ENCODE measurements at places on chromosomes 11 and 22. TPM values are rescaled to one million over a fixed set of nuclear protein-coding genes. Genes with fewer than 3 reads are reported as not detected.

DNA sequence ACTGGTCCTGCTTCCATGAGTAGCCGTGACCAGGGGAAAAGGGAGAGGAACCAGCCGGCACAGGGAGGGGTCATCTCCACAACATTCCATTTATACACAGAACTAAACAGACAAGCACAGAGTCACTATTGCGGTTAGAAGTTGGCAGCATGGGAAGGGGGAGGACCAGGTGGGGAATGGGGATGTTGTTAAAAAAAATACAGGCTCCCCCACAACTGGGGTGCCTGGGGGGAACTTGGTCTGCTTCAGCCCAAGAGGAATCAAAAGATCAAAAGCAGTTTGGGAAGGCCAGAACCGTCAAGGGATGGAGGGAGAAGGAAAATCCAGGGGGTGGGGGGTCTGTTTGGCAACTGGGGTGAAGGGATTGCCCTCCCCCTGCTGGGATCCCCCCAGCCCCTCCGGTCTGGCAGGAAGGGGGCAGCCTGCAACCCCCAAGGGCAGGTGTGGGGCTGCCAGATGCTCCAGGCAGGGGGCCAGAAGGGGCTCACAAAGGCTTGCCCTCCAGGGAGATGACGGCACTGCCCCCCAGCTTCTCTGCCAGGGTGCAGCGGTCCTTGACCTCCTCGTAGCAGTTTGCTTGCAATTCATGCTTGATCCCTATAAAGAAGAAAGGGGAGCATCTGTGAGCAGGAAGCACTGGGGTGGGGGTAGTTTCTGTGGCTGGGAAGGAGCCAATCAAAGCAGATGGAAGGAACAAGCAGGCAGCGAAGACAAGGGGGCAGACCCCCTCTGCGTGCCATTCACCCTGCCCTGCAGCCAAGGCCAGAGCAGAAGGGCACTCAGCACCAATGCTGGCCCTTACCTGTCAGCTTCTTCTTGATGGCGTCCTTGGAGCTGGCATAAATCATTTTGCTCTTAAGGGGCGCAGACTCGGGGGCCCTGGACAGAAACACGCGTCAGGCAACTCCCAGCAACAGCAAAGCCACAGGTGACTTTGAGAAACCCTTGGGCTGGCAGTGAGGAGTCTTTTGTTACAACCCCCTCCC, 2.8 kb downstream of the CFL1 start:
- no peak overlapping the region for H3K27ac ChIP-seq
- H3K27me3 ChIP-seq = no peaks in the 10 kb centered on the region
- H3K4me1 ChIP-seq = peaks cover 29% of the 10 kb centered on the region
- H3K4me3 ChIP-seq = no peak overlapping the region
- no peak for DNase-seq

The KLHL35 gene
- total RNA-seq = 1.2 TPM

DNA sequence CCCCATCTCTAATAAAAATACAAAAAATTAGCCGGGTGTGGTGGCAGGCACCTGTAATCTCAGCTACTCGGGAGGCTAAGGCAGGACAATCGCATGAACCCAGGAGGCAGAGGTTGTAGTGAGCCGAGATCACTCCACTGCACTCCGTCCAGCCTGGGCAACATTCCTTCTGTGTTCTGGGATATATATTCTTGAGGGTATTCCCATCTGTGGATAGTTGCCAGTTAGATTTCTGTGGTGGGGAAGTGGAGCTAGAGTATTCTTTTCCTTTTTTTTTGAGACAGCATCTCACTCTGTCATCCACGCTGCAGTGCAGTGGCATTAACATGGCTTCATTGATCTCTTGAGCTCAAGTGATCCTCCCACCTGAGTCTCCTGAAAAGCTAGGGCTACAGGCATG, 9.1 kb upstream of the ZNF74 start:
- H3K27me3 ChIP-seq = peaks cover 9% of the 10 kb centered on the region
- H3K4me1 ChIP-seq = no peaks in the 10 kb centered on the region
- no peak overlapping the region for H3K4me3 ChIP-seq
- DNase-seq = no peak
- H3K27ac ChIP-seq = no peak overlapping the region
- no peaks in the 10 kb centered on the region for H3K36me3 ChIP-seq

DNA sequence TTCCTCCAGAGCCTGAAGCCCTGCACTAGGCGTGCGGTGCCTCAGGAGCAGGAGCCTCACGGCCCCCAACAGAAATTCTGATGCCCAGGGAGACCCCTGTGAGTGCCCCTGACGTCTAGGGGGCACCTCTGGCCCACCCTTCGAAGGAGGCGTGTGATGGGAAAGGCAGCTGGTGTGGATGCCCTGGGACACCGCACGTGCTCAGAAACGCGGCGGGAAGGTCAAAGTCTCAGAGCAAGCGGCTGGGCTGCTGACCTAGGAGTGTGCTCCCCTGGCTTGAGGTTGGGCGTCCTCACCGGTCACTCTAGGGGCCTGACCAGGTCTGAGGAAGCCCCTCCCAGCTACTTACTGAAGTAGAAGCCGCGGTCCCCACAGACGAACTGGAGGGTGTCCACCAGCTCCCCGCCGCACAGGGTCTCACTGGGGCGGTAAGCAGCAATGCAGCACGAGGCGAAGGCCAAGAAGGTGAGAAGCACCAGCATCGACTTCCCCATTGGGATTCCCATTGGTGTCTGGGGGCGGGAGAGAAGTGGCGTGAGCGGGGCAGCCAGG, 4.1 kb downstream of the IGF2 start:
- H3K27ac ChIP-seq = no peak overlapping the region
- peaks cover 5% of the 10 kb centered on the region for H3K27me3 ChIP-seq
- H3K4me1 ChIP-seq = peaks cover 3% of the 10 kb centered on the region
- no peaks in the 10 kb centered on the region for H3K36me3 ChIP-seq
- H3K4me3 ChIP-seq = no peak overlapping the region
- no peak for DNase-seq

DNA sequence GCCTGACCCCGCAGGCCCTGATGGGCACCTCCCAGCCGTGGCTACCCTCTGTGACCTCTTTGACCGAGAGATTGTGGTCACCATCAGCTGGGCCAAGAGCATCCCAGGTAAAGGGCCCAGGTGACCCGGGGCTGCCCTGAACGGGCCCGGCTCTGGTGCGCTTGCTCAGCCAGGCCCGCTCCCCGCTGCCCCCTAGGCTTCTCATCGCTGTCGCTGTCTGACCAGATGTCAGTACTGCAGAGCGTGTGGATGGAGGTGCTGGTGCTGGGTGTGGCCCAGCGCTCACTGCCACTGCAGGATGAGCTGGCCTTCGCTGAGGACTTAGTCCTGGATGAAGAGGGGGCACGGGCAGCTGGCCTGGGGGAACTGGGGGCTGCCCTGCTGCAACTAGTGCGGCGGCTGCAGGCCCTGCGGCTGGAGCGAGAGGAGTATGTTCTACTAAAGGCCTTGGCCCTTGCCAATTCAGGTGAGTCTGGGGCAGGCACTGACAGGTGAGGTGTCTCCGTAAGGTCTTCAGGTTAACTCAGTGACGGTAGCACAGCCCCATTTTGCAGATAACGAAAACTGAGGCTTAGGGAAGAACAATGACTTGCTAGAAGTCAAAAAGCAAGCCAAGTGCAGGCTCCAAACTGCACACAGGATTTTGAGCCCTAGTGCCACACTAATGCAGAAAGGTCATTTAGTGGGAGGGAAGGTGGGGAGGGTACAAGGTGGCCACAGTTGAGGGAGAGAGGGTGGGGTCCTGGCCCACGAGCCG, 2.4 kb downstream of the TRMT112 start:
- peaks cover 2% of the 10 kb centered on the region for H3K36me3 ChIP-seq
- no peak overlapping the region for H3K27ac ChIP-seq
- H3K4me3 ChIP-seq = no peak overlapping the region
- DNase-seq = no peak

GRCh38 chr11:22670830-22671229, 4.4 kb downstream of the GAS2 start:
- DNase-seq = peak; percentile 44
- no peak overlapping the region for H3K27ac ChIP-seq
- H3K36me3 ChIP-seq = no peaks in the 10 kb centered on the region
- H3K27me3 ChIP-seq = peaks cover 70% of the 10 kb centered on the region
- H3K4me1 ChIP-seq = peaks cover 2% of the 10 kb centered on the region
- no peak overlapping the region for H3K4me3 ChIP-seq

- H3K4me3 ChIP-seq = no peak overlapping the region
- no peak overlapping the region for H3K27ac ChIP-seq
- no peaks in the 10 kb centered on the region for H3K36me3 ChIP-seq
Observed at GRCh38 chr11:78856211-78856610, 281.5 kb upstream of the NARS2 start.

DNA sequence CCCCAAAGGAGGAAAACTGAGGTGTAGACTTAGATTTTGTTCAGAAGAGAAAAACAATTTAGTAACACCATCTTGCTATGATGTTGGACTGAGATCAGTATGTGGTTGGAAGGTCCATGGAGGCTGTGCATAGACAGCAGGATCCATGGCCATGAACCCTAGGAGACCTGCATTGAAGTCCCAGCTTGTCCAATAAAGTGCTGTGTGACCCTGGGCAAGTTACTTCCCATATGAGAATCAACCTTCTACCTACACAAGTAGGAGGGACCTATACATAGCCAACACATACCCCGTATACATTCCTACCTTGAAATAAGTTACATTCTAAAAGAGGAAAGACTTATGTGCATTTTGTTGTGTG, 27.3 kb upstream of the ZNRF3 start:
- no peaks in the 10 kb centered on the region for H3K27me3 ChIP-seq
- H3K27ac ChIP-seq = no peak overlapping the region
- no peaks in the 10 kb centered on the region for H3K4me1 ChIP-seq
- DNase-seq = no peak

The MYEOV gene
- total RNA-seq = 14.4 TPM

The ART5 gene
- not detected for total RNA-seq

- no peak overlapping the region for H3K4me3 ChIP-seq
- peak; percentile 11 for DNase-seq
- H3K27me3 ChIP-seq = no peaks in the 10 kb centered on the region
- no peaks in the 10 kb centered on the region for H3K36me3 ChIP-seq
- no peak overlapping the region for H3K27ac ChIP-seq
Observed at GRCh38 chr11:109940816-109941215, 152.4 kb upstream of the ZC3H12C start.

The SIAE gene
- total RNA-seq = 15.1 TPM

GRCh38 chr11:8870411-8871170, 40.4 kb upstream of the AKIP1 start:
- H3K27me3 ChIP-seq = no peaks in the 10 kb centered on the region
- peaks cover 20% of the 10 kb centered on the region for H3K4me1 ChIP-seq
- H3K4me3 ChIP-seq = peak overlapping the region; percentile 6
- peak; percentile 68 for DNase-seq
- no peaks in the 10 kb centered on the region for H3K36me3 ChIP-seq

The DTX4 gene
- 0.51 TPM for total RNA-seq

DNA sequence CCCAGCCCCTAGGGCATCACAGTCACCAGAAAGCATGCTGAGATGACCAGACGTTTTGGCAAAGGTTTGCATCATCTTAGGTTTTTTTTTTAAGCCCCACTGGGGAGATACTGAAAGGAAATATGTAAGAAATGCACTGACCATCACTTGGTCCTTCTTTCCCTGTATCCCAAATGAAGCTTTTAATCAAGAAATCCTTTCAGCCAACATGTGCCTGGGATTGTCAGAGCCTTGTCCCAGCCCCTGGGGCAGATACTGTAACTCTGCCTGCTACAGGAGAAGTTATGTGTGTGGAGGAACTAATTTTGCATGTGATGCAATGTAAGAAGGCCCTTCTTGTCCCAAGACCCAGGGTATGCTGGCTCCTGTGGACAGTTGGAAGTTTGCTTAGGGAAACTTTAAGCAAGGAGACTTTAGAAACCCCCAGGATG, 65.6 kb downstream of the PPFIBP2 start:
- peaks cover 50% of the 10 kb centered on the region for H3K27me3 ChIP-seq
- H3K4me1 ChIP-seq = peaks cover 12% of the 10 kb centered on the region
- H3K4me3 ChIP-seq = no peak overlapping the region

The VSIG2 gene
- 3.6 TPM for total RNA-seq

DNA sequence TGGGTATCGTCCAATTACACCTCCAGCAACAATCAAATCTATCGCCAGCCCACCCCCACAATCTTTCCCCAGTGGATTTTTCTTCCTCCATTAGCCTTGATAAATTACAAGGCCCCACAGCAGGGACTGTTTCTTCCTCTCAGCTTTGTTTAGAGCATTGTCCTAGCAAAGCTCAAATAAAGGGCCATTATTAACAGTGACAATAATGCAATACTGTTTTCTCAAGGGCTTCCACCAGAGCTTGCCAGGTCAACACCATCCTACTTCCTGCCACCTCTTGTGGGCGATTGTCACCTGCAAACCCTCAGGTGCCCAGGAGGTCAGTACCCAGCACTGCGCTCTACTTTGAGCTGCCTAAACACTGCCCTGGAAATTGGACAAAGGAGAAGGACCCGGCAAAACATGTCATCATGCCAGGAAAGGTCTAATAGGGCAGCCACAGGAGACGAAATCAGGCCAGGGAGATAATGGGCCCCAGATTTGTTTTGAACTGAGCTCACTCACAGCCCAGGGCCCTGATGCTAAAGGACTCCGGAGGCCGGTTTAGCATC, 95.2 kb downstream of the ABTB2 start:
- no peak for DNase-seq
- H3K36me3 ChIP-seq = no peaks in the 10 kb centered on the region
- H3K27ac ChIP-seq = no peak overlapping the region
- no peak overlapping the region for H3K4me3 ChIP-seq
- H3K27me3 ChIP-seq = no peaks in the 10 kb centered on the region
- H3K4me1 ChIP-seq = no peaks in the 10 kb centered on the region

DNA sequence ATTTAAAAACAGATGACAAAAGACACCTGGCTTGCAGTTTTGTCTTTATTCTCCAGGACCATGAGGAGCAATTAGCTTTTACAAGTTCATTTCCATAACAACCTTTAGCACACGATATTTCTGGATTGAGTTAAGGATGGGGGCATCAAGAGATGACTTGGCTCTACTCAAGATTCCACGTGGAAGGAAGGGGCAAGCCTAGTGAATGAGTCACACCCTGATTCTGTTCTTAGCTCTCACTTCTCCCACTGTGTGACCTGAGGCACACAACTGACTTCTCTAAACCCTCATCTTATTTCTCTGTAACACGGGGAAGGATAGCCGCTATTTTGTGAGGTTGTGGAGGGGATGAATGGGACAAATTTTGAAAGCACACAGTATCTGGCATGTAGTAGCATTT, 185.5 kb downstream of the KIRREL3 start:
- no peaks in the 10 kb centered on the region for H3K4me1 ChIP-seq
- no peaks in the 10 kb centered on the region for H3K27me3 ChIP-seq
- no peak overlapping the region for H3K4me3 ChIP-seq
- no peaks in the 10 kb centered on the region for H3K36me3 ChIP-seq
- no peak overlapping the region for H3K27ac ChIP-seq

DNA sequence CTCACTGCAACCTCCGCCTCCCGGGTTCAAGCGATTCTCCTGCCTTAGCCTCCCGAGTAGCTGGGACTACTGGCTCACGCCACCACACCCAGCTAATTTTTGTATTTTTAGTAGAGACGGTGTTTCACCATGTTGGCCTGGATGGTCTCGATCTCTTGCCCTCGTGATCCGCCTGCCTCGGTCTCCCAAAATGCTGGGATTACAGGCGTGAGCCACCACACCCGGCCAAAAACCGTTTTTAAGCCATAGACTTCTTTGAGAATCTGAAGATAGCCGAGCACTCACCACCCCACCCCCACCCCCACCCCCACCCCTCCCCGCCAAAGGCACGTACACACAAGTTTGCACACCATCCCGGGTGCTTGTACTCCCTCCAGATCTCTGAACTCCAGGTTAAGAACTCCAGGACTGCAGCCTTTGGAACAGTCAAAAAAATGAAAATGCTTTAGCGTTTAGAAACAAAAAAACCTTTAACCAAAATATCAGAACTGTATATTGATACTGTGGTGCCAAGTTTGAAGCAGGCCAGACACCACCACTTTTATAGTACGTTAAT, 1.5 kb downstream of the CRKL start:
- peak overlapping the region; percentile 97 for H3K4me3 ChIP-seq
- DNase-seq = no peak
- peak overlapping the region; percentile 19 for H3K27ac ChIP-seq
- H3K27me3 ChIP-seq = no peaks in the 10 kb centered on the region
- peaks cover 6% of the 10 kb centered on the region for H3K4me1 ChIP-seq

Measured in endothelial cell of umbilical vein (primary cell).